ENCODE measurements at places on chromosomes 12 and 14. TPM values are rescaled to one million over a fixed set of nuclear protein-coding genes. Genes with fewer than 3 reads are reported as not detected.
A peak's percentile ranks its signal among the peaks of the same experiment; 100 is the strongest.

CCDC184 gene
- total RNA-seq: not detected

DNA sequence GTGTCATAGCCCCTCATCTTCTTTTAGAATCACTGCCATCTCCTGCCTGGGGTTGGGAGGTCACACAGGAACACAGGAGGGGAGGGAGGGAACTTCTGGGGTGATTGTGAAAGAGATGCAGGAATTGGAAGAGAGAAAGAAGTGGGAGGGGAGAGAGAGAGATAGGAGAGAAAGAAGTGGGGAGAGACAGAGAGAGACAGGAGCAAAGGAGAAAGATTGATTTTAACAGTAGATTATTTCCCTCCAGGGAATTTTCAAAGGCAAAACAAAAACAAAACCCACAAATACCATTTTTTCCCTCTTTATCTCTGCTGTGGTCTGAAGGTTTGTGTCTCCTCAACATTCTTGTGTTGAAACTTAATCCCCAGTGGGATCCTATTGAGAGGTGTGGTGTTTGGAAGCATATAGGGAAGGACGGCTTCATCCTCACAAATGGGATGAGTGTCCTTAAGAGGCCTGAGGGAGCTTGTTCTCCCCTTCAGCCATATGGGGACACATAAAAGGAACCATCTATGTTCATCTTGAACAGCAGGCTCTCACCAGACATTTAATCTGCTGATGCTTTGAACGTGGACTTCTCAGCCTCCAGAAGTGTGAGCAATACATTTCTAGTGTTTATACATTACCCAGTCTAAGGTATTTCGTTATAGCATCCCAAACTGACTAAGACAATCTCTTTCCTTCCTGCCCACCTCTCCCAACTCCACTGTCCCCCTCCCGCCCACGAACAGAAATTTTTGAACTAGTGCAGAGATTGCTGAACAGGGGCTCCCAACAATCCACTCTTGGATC, 134.9 kb upstream of the MAX start:
- DNase-seq: no peak

AQP2 gene
- total RNA-seq: not detected

LTB4R2 gene
- total RNA-seq: 9.3 TPM

VPS29 gene
- total RNA-seq: 114 TPM

KRT2 gene
- 0.23 TPM for total RNA-seq

- DNase-seq: no peak
These were observed 6.6 kb upstream of the TCHP start for GRCh38 chr12:109893261-109893995.

SERPINA9 gene
- not detected for total RNA-seq

DNA sequence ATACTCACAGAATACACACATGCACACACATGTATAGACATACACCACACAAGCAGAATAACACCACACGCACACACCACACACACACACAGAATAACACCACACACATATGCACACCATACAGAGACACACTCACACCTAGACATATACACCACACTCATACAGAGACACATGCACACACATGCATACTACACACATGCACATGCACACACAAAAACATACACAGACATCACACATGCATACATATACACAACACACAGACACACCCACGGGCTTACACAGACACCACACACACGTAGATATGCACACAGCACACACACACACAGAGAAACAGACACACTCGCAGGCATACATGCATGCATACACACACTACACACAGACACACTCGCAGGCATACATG, 49.7 kb downstream of the NTF3 start:
- DNase-seq: no peak

KLRC2 gene
- not detected for total RNA-seq

- DNase-seq: no peak
These were observed 4.8 kb upstream of the LGMN start for GRCh38 chr14:92753250-92753649.

DNA sequence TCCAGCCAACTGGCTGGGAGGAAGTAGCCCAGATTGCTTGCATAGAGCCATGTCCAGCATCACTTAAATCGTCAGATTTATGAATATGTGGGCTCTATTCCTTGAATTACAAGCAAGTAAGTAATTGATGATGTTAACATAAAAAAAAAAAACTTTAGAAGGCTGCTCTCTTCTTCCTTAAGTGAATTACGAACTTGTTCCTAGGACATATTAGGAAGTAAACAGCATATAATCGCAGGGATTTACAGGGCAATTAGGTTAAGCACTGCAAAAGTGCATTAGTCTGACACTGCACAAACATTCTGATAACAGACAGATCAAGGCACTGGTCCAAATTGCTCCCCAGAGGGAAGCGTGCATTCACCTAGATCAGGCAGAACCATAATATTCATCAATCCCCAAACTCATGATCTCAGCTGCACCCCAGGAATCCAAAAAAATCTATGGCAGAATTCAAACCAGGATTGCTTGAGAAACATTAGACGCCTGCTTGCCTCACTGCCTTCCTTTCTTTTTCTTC, 293.2 kb downstream of the TMEM132D start:
- no peak for DNase-seq

ESR2 gene
- 0.35 TPM for total RNA-seq

ACSM4 gene
- not detected for total RNA-seq

TNFAIP2 gene
- 80.7 TPM for total RNA-seq

- DNase-seq: no peak
These were observed 53.4 kb downstream of the SRGAP1 start for GRCh38 chr12:63897931-63898330.

GRCh38 chr14:23154964-23155587, 28.4 kb downstream of the SLC7A8 start:
- DNase-seq: peak; percentile 33

CRY1 gene
- total RNA-seq: 32.0 TPM

OAS1 gene
- 10.2 TPM for total RNA-seq

RPGRIP1 gene
- total RNA-seq: not detected

DNA sequence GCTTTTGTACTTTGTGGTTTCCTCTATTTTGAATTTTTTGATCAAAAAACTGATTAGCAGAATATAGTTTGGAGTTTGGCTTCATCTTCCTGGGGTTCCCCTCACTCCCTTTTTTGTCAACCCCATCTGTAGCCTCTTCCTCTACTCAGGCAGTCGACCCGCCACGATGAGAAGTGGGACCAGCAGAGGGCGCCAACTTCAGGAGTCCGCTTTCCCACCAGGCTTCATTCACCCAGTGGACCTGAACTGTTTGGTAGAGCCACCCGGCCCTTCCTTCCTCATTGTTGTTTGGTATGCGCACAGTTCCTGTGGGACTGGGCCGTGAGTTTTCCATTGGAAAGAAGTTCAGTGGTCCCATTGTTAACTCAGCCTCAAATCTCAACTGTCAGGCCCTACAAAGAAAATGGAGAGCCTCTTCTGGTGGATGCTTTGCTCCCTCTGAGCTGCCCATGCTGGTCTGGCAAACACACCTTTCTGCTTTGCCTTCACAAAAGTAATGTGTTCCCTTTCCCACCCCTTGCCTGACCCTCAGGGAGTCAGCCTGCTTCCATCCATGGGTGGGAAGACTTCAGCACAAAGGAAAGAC, 21.7 kb downstream of the TMBIM6 start:
- peak; percentile 45 for DNase-seq

ASB2 gene
- 0.22 TPM for total RNA-seq

LUM gene
- total RNA-seq: 0.15 TPM

- DNase-seq: no peak
These were observed 184.8 kb upstream of the RPH3A start for GRCh38 chr12:112606611-112607365.

DNA sequence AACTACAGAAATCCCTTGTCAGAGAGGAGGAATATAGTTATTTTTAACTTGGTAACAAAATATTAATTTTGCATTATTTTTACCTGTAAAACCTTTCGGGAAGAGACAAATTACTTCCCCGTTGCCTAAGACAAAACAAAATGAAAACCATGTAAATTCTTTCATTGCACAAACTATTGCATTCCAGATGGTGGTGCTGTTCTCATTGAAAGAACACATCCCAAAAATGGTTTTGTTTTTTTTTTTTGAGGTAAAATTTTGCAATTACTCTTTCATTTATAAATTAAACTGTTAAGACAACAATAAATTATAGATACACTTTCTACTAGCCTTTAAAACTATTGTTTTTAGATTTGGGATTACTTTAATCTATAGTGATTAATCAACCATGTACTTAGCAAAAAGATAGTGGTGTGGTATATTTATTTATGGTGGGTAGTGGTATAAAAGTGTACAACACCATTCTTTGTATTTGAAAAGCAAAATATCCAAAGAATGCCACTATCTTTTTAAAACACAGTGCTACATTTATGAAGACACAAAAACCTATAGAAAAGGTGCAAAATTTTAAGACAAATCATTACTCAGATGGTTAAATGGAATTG, 115.5 kb downstream of the SLC38A1 start:
- peak; percentile 56 for DNase-seq

GRCh38 chr14:63200035-63200740, 4.1 kb upstream of the RHOJ start:
- DNase-seq: no peak

CERS5 gene
- total RNA-seq: 24.9 TPM
